ENCODE measurements at places on chromosomes 4 and X.

GRCh38 chr4:140688711-140689598 lies 67.2 kb downstream of the TBC1D9 start:
- DNase-seq: no peak

GRCh38 chrX:101676571-101676970 lies 16.9 kb upstream of the ARMCX2 start:
- no peak for DNase-seq

DNA sequence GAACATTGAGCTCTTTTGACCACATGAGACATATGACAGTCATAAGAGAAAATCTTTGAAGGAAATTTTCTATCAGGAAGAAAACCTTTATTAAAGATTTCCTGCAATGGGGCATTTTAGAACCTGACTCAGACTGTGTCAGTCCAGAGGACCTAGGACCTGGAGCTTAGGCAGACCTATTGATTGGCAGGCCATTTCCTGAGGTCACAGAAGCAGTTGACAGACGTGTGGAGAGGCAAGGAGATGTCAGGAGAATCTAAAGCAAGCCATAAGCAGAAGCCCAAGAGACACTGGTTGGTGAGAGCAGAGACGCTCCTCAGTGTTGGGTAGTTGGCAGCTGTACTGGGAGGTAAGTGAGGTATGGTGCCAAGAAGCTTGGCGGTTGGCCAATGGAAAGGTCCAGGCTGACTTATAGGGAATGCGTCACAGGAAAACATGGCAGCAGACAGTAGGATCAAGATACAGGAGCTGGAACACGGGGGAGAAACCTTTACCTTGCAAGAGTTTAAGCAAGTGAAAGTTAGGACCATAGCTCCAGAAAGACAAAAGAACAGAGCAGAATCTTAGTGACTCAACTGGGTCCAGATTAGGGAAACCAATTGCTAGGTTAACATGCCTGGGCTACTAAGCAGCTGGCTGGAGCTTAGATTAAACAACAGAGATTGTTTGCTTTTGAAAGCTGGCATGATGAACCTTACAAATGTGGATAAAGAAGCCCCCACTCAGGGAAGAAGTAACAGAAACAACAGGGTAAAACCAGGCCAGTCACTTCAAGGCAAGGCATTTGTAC lies 18.6 kb downstream of the PALLD start:
- no peak for DNase-seq

DNA sequence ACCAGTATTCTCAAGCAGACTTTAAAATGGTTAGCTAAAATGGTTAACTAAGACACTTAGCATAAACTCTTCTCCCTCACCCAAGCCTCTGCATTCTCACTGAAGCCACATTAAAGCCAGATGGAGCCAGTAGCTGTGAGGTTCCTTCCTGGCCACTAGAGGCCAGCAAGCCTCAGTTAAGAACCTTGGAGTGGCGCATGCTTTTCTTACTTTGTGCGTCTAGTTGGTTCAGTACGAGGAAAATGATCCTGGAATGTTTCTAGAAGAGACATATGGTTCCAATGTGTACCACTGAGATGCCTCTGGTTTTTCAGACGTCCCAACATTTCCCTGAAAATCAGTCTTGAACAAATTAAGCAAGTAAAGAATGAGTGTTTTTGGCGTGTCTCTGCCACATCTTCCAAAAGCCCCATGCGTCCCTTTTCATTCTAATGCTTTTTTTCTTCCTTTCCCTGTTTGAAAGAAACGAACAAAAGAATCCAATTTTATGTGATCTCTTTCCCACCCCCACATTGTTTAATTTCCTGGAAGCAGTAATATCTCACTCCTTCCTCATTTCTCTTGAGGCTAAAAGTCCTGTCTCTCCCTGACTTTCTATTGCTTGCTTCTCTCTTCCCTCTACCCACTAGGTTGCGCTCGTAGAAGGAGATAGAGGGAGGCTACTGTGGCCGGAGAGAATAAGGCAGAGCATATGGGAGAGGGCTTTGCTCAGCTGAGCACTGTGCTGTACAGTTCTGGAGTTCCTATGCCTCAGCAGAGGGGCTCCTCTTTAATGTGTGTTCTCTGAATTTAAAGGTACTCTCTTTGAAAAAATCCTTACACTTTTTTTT lies 82.9 kb upstream of the TAB3 start:
- DNase-seq: peak; percentile 22

DNA sequence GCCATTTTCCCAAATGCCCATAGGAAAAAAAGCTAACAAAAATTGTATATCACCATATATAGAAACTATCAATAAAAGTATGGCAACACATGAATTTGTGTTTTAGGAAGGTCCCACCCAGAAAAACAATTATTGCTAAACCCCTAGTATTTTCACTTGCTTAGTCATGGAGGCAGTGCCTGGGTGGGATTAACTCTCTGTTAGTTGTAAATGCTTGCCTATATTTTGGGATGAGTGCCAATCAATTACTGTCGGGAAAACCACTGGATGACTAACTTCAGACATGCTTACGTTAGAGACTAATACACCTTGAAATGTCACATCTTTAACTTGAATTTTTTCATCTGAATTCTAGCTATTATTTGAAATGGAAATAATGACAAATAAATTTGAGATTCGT lies 33.9 kb downstream of the TMPRSS11A start:
- DNase-seq: no peak

- no peak for DNase-seq
Measured at GRCh38 chr4:69848028-69848427, 11.9 kb downstream of the SULT1E1 start.

DNA sequence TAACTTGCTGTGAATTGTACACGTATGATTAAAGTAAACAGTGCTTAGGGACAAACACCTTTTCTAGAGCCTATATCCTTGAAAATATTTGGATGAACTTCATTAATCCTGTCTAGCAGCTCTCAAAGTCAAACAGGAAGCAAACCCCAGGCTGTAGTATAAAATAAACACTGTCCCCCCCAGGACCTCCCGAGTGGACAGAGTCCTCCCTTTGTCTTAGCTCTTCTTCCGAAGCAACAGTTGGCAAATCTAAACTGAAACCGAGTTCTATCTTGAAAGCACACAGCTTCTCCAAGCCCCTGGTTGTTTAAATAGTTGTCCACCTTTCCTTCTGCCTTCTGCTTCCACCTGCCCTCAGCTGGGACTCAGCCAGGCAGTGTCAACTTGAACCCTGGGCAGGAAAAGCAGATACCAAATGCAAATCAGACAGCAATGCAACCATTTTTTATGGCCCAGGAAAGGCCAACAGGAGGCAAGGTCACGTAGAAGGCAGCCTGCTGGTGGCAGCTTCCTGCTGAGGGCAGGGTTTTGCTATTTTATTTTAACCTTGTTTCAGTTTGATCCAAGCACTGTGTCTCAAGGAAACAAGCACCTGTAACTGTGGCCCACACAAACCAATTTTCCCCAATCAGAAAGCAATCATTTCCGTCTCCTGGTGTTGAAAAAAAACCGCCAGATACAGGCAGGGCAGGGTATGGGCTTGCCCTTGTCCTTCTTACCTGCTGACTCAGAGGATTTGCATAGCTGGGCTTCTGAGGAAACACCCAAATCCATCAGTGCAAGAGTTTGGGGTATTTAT lies 110.3 kb upstream of the KIT start:
- DNase-seq: no peak

- DNase-seq: no peak
Measured at GRCh38 chr4:75920327-75920726, 18.1 kb upstream of the PPEF2 start.

- DNase-seq: no peak
Measured at GRCh38 chrX:23103546-23103945, 103.8 kb downstream of the DDX53 start.

DNA sequence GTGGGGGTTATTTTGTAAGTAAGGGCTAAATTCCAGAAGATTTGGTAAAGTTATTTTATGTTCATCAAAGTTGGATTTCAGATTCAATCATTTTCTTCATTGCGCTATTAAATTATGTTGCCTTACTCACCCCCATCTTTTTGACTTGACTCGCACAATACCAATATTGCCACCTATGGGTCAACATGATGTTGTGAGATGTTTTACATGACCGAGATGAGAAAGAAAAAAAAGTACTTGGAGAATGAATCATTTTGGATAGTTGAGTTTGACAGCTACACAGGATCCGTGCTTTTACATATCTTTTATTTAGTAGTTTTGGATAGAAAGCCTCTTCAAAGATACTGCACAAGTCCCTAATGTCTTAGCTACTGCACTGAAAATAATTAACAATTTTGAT lies 224.2 kb upstream of the EMCN start:
- DNase-seq: no peak

DNA sequence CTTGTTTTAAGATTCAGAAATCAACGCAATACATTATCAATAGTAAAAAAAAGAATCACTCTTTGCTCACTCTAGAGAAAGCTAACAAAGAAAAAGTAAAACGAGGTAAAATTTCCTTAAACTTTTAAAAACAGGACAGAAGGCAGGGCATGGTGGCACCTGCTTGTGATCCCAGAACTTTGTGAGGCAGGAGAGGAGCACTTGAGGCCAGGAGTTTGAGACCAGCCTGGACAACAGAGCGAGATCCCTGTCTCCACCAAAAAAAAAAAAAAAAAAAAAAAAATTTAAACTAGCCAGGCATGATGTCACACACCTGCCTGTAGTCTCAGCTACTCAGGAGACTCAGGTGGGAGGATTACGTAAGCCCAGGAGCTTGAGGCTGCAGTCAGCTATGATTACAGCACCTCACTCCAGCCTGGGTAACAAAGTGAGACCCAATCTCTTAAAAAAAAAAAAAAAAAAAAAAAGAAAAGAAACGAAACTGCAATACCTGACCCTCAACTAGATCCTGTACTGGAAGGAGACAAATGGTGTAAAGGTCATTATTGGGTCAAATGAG lies 3.5 kb downstream of the CCNI start:
- no peak for DNase-seq

DNA sequence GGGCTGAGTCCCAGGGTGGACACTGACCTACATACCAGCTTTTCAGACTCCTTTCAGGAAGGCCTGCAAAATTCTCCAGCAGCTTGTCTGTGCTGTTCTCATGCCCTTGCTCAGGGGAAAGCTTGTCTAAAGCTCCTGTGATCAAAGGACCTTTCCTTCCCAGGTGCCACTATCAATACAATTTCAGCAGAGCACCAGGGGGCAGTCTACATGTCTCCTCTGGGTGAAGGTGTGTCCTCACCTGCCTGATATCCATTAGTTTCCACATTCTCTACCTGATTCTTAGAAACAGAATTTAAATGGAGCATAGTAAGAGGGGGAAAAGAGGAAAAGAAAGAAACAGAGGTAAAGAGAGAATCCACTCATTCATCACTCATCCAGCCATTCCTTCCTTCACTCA lies 114.2 kb downstream of the PPARGC1A start:
- DNase-seq: no peak

GRCh38 chr4:116469582-116469981 lies 615.8 kb downstream of the TRAM1L1 start:
- DNase-seq: no peak

DNA sequence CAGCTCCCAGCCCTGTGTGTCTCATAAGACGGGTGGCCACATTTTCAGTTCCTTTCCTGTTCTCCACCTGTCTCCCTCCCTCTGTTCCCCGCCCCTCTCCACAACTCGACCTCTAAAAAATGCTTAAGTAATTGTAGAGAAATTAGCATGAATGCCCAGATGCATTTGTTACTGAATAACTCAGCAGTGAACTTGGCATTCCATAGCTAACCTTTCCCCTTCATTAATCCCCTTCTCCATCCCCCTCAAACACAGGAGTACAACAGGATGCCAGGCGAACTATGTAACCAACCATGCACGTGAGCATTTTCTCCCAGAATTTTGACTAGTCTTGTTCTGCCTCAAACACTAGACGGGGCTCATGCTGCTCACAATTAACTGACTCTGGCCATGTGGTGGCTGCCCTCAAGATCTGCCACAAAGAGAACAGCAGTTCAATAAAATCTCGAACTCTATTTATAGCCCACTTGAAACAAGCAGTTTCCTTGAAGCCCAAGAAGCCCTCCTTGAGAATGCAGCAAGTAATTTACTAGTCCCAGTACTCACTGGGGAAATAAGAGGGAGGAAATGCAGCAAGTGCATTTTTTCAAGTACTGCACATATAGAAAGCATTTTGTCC lies 351.2 kb downstream of the ARHGAP24 start:
- peak; percentile 62 for DNase-seq

GRCh38 chr4:99824070-99824599 lies 7.5 kb downstream of the DAPP1 start:
- no peak for DNase-seq

- DNase-seq: no peak
Measured at GRCh38 chr4:169260217-169260866, 10.4 kb downstream of the SH3RF1 start.

DNA sequence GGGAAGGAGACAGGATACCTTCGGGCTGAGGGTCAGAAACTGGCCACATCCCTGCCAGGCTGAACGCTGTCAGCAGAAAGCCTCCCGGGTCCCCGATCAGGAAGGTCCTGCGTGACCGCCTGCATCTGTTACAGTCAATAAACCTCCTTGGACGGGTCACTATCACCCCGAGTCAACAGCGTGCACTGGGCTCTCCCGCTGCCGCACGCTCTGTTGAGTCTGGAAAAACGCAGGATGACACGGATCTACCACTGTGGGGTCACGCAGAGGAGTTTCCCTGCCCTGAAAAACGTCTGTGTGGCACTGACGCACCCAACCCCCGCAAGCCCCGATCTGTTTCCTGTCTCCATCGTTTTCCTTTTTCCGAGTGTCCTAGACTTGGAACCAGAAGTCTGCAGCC lies 12.1 kb downstream of the PPP2R3B start:
- DNase-seq: no peak

- no peak for DNase-seq
Measured at GRCh38 chrX:56798866-56799758, 70.1 kb downstream of the NBDY start.

- DNase-seq: no peak
Measured at GRCh38 chr4:175637762-175638161, 174.3 kb downstream of the GPM6A start.

DNA sequence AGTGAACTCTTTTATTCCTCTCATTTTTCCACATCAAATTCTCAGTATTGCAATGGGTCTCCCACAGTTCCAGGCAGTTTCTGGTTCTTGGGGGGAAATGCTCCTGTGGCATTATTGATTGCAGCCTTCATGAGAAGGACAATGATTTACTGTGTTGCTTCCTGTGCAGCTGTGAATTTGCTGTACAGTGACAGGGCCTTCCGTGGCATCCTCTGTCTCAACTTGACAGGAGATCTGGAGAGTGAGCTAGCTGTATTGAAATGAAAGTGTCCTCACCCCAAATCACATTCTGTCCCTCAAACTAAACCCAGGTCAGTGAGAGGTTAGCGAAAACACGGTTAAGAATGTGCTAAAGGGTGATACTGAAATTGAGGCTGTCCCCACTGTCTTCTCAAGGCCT lies 77.1 kb upstream of the ATOH1 start:
- no peak for DNase-seq

DNA sequence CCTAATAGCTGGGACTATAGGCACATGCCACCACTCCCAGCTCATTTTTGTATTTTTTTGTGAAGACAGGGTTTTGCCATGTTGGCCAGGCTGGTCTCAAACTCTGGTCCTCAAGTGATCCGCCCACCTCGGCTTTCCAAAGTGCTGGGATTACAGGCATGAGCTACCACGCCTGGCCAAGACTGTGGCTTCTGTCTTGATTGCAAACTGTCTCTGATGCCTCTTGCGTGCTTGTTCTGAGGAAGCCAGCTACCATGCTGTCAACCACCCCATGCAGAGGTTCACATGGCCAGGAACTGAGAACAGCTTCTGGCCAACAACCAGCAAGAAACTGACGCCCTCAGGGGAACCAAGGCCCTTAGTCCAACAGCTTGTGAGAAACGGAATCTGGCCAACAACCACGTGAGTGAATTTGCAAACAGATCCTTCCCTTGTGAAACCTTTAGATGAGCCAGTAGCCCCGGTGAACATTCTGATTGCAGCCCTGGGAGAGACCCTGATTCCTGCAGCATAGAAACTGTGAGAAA lies 71.2 kb downstream of the SUPT20HL2 start:
- DNase-seq: no peak
